ENCODE measurements at places on chromosomes 12 and 14.

- DNase-seq = no peak
Observed at GRCh38 chr12:5432011-5432400, at the start of gene NTF3. NTF3 (plus strand) TSS chr12:5432108; CDS start chr12:5432325, 217 bp downstream.

DNA sequence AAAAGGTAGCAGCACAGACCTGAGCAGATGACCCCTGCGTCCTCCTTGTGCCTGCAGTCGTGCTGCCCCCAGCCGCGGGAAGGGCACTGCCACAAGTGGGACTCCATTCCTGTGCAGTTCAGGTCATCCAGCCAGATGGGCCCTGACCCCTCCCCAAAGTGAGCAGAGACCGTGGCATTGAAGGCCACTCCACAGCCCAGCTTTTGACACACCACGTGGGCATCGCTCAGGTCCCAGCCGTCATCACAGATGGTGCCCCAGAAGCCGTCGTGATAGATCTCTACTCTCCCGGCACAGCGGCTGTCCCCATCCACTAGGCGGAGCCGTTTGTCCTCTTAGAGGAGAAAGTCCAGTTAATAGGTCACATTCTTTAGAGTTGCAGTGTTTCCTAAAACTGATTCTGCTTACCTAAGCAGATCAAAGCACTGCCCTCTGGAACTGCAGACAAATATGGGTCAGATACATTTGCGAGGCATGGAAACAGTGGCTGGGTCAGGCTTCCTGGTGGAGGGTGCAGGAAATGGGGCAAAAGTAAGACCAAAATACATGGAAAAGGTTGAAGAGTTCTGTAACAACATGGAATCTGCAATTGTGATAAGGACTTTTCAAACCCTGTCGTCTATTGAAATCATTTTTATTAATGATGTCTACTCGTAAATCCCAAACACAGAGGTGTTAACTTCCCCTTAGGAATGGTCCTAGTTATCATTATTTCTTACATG lies 69.4 kb downstream of the CD163L1 start:
- DNase-seq = no peak

- no peak for DNase-seq
Observed at GRCh38 chr14:82009076-82009475, 475.4 kb upstream of the SEL1L start.

GRCh38 chr14:102450206-102451063 lies 59.1 kb downstream of the ANKRD9 start:
- DNase-seq = no peak

DNA sequence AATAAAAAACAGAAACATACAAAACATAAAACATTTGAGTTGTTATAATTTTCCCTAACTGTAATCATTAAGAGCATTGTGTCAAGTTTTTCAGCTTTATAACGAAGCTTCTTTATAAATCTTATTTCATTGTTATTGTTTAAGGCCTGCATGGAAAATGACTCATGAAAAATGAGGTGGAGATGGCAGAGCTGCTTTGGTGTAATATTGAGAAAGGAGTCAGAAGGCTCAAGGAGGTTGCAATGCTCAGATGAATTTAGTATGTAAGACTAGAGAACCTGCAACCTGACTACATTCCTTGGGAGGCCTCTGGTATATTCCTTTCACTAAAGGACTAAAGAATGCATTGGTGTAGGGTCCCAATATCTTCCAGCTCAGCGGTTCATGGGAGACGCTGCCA lies 61.5 kb downstream of the TMEM30B start:
- no peak for DNase-seq

DNA sequence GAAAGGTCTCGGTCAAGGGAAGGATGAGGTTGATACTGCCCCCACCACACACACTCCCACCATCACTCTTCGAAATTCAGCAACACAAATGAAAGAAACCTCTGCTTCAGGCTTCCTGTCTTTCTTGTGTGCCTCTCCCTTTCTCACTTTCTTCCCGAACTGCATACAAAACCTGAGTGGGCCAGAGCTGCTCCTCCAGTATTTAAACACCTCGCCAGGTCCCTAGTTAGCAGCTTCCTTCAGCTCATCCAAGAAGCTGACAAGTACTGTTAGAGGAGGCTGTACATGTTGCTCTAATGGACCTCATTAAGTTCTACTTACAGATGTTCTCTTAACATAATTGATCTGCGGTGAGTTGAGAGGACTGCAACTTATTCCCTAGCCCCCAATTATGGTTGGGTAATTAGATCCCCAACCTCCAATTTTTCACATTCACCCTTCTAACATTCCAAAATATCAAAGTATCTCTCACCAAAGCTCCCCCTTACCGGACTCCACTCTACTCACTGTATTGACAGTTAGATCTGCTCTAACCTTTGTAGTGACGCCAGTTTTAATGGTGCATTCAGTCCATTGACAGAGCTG lies 4.1 kb upstream of the LMO3 start:
- no peak for DNase-seq

DNA sequence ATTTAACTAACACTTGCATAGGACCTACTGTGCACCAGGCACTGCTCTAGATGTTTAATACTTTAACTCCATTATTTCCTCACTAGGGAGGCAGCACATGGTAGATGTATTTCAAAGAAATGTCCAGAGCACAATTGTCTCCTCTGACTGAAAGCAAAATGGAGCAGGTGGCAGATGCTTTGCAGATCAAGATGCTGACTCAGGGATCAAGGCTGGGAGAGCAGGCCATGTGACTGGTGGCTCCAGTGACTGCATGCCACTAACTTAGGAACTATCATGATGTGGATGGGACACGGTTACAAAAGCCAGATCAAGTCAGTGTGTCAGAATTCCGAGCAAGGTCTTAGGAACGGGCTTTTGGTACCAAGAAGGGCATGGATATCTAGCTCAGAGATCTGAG lies 28.2 kb downstream of the SERPINA11 start:
- DNase-seq = no peak

GRCh38 chr14:30291216-30291615 lies 267.7 kb upstream of the G2E3 start:
- no peak for DNase-seq

DNA sequence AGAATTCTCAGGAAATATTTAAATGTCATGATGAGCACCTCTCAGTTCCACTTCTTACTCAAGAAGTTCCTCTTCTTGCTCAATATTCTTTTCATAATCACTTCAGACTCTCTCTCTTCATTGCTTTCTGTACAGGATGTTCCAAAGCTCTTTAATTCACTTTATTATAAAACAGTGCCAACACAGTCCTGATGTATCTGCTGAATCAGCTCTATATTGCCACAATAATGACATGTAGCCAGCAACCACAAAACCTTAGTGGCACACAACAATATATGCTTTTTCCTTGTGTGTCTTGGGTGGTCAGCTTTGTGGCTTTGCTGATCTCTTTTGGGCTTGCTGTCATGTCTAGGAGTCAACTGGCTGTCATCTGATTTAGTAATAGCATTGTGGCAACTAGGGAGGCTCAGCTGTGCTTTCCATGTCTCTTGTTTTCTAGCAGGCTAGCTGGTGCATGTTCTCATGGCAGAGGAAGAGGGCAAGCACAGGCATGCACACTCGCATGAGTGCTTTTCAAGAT lies 52.8 kb upstream of the SLC2A13 start:
- no peak for DNase-seq

- no peak for DNase-seq
Observed at GRCh38 chr12:96103067-96103644, 67.8 kb upstream of the LTA4H start.

DNA sequence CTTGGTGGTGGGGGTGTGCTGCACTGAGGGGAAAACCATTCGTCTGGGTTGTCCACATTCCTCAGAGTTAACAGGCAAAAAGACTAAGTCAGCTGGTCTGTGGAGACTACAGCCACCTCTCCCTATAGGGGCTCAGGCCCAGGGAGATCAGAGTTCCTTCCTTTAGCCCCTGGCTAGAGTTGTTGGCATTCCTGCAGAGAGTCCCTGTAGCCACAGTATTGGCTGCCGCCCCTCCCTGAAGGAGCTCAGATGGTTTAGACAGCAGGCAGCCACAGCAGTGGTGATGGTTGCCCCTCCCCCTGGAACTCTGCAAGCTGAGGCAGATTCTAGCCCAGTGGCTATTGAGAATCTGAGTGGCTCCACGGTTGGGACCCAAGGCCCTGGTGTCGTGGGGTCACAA lies 1072.5 kb upstream of the ATXN7L3B start:
- no peak for DNase-seq

- no peak for DNase-seq
Observed at GRCh38 chr12:113874999-113875561, 91.0 kb downstream of the RBM19 start.

- no peak for DNase-seq
Observed at GRCh38 chr14:38278035-38278434, 22.1 kb upstream of the CLEC14A start.

GRCh38 chr12:22100958-22101748 lies 55.1 kb downstream of the CMAS start:
- DNase-seq = no peak

DNA sequence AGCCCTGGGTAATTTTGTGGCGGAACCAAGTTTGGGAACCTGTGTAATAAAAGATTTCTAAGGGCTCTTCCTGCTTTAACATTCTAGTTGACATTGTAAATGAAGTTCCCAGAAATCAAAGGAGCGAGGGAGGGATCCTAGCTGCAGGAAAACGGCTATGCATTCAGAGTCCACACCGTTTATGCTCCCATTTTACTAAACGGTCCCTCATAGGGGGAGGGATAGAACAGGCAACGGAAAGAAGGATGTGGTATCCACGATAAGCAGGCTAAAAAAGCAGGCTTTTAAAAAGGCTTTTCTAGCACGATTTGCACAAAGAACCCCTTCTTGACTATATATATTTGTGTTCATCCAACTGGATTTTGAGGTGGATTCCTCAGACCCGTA lies 559 bp downstream of the SYNJ2BP start:
- no peak for DNase-seq

GRCh38 chr12:130826151-130826801 lies 12.8 kb downstream of the STX2 start:
- no peak for DNase-seq

- no peak for DNase-seq
Observed at GRCh38 chr12:83186419-83186818, 499.7 kb downstream of the TMTC2 start.

GRCh38 chr12:26870491-26871419 lies 37.8 kb upstream of the ITPR2 start:
- no peak for DNase-seq

DNA sequence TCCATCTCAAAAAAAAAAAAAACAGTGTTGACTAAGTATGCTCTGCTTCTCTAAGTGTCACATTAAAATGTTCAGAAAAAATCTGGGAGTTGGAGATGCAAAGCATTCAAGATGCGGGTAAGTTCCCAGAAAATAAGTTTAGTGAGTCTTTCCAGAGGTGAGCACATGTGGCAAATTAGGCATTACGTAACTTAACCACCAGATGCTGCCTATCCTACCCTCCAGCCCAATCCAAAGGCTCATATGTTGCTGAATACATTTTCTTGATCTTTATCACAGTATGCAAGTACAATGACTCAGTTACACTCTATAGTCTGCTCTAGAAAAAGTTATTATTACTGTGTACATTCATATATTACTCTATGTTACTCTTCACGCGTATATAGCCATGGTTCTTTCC lies 3.6 kb downstream of the SLC2A14 start:
- no peak for DNase-seq

Data from cortex of kidney (tissue), 1 donor.